ENCODE measurements at places on chromosomes 7 and 10. TPM values are rescaled to one million over a fixed set of nuclear protein-coding genes. Genes with fewer than 3 reads are reported as not detected.

DNA sequence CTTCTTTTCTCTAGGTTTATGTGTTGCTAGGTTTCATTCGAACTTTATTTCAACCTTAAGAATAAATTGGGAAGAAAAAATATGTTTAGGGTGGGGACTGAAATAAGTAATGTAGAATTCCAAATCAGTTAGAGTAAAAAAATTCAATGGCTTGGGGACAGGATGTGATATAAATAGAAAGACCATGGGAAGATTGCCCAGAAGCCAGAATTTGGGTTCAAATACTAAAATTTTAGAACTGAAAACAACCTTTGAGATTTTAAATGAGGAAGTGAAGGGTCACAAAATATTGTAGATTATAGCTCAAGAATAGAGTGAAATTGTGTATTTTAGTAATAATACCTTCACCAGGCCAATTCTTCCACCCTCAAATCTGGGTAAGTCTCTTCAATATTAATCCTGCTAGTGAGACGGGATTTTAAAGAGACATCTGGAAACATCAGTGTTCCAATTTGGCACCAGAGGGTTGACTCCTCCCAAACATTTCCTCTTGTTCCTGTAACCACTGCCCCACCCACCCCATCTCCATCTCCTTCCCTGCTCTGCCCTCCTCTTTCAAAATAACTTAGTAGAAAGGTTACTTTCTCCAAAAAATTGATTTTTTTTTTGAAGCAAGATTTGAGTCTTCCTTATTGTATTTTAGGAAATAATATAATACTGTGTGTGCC is 51.3 kb upstream of the FAM3C start:
- DNase-seq, result no peak

DNA sequence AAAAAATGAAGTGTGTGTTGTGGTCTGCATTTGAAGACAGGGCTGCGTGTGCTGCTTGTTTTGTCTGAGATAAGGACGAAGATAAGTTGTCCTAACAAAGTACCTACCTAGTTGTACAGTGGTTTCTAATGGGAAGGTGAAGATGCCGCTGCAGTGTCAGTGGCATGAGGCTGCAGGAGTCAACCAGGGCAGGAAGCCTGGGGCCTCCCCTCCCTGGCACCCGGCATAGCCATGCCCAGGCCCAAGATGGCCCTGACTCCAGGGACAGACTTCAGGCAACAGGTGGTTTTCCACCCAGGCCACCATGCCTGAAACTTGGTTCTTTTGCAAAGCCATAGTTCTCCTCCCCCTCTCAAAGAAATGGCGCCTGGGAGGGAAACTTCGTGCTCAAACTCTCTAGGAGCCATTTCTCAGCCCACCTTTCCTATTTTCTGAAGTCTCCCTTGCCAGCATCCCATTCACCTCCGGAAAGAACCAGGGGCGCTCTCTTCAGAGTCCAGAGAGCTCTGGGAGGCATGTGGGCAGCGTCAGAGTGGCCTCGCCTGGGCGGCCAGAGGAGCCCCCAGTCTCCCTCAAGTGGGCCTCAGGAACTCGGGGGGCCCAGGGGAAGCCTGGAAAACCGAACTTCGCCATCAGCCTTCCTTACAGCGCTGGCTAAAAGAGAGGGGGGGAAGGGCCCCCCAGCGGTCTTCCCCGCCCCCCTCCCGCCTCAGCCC is 2.1 kb upstream of the KAT6B start:
- DNase-seq, result no peak

- no peak for DNase-seq
Observed at GRCh38 chr10:126235979-126236851, 152.1 kb downstream of the ADAM12 start.

DNA sequence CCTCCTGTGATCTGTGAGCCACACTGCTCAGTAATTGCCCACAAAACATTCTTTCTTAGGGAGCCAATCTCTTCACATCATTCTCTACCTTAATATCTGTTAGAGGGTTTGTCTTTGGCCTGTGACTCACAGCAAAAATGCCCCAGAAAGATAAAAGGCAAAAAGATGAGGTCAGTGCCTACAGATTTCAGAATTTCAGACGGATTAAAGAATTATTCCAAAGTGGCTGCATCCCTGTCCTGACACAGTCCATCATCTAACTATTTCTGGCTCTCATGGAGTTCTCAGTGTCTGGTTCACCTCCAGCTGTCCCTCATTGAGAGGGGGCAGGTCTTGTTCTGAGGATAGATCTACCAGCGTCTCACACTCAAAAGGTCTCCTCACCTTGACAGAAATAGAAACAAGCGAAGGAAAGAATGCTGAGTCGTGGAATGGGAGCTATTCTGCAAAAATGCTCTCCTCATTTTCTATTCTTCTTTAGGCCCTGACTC is 138.5 kb upstream of the AOAH start:
- DNase-seq, result no peak

GRCh38 chr10:100621360-100622205 is 85.8 kb downstream of the HIF1AN start:
- DNase-seq, result peak; percentile 13

DNA sequence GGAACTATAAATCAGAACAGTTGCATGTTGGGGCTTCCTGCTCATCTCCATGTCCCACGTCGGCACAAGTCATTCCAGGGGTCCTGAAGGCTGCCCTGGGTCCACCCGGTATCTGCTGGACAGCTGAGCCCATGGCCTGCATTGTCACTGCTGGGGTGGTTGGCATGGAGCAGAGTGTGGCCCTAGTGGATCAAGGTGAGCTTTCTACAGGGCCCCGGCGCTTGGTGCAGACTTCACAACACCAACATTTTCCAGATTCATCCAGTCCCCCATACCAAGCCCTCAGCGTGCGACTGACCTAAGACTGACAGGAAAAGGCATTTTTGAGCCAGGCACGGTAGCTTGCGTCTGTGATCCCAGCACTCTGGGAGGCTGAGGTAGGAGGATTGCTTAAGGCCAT is 175.5 kb upstream of the LYZL2 start:
- DNase-seq, result no peak

DNA sequence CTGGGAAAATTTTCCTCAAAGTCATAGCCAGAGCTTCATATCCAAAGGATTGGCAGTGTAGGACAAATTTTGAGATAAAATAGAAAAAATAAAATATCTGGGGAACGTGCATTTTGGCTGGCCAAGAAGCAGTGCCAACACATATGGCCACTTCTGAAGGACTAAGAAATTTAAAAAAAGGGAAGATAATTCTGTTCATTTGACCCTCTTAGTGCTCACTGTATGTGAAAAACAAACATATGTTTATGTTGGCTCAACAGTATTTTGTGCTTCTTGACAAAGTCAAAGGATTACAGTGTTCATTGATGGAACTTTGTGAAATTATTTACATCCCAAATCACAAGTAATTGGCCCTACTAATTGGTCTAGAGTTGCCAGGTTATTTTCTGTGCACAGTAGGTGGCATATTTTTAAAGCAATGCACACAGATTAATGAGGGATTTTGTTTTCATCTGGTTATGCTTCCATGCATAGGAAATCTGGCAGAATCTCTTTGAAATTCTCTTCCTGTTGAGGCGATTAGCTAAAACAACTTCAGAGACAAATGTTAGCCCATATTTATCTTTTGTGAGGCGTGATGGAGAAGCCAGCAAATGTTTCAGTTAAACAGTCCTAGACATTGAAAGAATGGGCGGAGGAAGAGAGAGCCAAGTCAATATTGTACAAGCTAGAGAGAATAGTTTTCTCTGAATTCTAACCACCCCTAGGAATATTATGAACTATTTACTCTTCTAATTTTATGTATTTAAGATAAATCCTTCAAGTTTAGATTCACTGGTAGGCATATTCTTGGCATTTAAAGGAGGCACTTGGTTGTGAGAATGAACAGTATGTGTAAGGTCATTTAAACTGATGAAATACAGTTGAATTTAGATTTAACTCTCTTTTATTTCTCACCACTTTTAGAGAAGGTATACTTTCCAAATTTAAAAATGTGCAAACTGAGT is 237.7 kb upstream of the MBL2 start:
- no peak for DNase-seq

DNA sequence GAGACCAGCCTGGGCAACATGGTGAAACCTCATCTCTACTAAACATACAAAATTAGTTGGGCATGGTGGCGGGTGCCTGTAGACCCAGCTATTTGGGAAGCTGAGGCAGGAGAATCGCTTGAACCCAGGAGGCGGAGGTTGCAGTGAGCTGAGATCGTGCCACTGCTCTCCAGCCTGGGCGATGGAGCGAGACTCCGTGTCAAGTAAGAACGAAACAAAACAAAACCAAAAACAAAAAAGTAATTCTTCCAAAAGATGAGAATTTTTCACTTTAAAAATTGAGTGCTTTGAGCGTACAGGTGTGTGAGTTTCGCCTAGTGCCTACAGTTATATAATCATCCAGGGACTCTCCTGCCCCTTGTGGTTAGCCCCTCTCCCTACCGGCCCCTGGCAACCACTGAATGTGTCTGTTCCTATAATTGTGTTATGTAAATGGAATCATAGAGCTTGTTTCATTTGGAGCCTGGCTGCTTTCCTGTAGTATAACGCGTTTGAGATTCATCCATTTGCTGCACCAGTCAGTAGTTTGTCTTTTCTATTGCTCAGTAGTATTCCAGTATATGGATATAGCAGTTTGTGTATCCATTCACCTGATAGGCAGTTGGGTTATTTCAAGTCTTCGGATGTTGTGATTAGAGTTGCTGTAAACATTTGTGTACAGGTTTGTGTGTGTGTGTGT is 80.0 kb downstream of the RBM33 start:
- DNase-seq, result no peak

DNA sequence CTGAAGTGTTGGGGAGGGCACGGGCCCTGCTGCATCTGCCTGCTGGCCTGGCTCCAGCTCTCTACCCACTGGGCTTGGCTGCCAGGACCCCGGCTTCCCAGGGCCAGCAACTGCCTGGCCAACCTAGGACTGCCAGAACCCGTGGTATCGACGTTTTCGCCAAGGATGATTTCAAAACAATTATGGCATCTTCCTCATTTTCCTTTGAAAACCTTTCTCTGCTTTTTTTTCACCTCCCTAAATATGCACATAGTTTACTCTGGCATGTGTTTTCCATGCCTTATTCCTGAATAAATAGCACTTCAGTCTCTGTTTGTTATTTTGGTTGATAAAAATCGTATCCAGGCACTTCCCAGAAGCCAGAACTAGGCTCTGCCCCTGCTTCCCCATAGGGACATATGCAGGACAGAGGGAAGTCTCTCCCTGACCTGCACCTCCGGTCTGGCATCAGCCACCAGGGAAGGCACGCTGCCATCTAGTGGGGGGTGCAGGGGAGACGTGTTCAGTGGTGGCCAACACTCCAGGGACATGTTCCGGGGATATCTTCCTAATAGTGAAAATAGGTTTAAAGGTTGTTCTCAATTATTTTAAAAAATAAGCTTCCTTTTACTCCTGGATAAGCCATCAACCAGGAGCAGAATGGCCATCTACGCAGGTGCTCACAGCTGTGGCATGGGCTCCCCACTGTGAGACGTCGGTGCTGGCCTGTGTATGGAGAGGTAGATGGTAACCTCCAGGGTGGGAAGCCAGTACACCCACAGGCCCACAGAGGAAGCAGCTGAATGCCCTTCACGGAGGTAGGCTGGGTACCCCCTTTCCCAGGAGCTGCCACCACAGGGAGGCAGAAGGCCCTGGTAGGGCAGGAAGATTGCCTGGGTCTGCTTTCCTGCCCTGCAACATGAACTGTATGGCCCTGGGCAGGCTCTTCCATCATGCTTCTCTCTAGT is 30.7 kb upstream of the ANTXRL start:
- DNase-seq, result no peak

- DNase-seq, result no peak
Observed at GRCh38 chr10:109987452-109988211, 20.2 kb upstream of the ADD3 start.

GRCh38 chr10:105387971-105388370 is 746.9 kb downstream of the SORCS3 start:
- DNase-seq, result no peak

The HACD1 gene
- 30.2 TPM for polyA plus RNA-seq

The SLF2 gene
- 58.0 TPM for polyA plus RNA-seq

The ADCYAP1R1 gene
- 0.61 TPM for polyA plus RNA-seq

The C10orf67 gene
- polyA plus RNA-seq, result 0.39 TPM

The OPN4 gene
- not detected for polyA plus RNA-seq

The PILRA gene
- polyA plus RNA-seq, result 6.3 TPM

The ZNF488 gene
- 2.2 TPM for polyA plus RNA-seq

Measured in right lung (tissue), 10 donors.